SW480 (cell line): ENCODE measurements at places on chromosomes 5 and 9.

DNA sequence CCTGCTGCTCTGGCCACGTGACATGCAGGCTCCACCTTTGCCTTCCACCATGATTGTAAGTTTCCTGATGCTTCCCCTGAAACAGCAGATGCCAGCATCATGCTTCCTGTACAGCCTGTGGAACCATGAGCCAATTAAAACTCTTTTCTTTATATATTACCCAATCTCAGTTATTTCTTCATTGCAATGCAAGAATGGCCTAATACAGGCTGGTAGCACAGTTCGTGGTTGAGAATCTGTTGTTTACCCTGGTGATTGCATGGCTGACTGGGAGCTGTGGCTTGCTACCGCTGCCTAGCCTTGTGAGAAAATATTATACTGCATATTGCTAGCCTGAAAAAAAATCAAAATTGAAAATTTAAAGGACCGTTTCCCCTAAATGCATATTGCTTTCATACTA lies 44.8 kb upstream of the PTPN3 start:
- no peak for DNase-seq

GRCh38 chr9:12462861-12463260 lies 230.3 kb upstream of the TYRP1 start:
- DNase-seq, result no peak

DNA sequence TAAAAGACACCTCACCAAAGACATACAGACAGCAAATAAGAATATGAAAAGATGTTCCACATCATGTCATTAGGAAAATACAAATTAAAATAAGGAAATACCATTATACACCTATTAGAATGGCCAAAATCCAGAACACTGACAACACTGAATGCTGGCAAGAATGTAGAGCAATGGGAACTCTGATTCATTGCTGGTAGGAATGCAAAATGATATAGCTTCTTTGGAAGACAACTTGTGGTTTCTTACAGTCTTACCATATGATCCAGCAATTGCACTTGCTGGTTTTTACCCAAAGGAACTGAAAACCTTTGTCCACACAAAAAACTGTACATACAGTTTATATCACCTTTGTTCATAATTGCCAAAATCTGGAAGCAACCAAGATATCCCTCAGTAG lies 6.5 kb downstream of the TMEM161B start:
- DNase-seq, result no peak

DNA sequence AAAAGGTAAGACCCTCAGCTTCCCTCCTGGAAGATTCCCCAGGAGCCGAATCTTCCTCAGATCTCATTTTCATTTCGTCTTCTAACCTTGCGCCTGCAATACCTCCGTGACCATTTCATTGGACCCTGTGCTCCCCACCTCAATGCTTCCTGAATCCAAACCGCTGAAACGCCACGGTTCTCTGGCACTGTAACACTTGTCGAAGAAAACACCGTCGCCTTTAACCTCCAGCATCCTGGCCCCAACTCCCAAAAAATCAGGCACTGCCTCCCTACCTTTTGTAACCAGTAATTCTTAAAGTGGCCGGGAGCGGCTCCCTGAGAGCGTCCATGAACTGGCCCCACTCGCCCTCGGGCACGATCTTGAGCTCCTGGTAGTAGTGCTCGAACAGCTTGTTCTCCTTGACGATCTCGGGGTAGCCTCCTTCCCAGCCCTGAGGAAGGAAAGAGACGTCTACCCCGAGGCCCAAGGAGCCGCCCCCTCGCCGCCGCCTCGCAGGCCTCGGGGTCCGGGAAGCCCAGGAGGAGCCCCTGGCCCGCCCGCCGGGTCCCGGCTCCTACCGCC lies 438 bp downstream of the NSUN2 start:
- peak; percentile 66 for DNase-seq

DNA sequence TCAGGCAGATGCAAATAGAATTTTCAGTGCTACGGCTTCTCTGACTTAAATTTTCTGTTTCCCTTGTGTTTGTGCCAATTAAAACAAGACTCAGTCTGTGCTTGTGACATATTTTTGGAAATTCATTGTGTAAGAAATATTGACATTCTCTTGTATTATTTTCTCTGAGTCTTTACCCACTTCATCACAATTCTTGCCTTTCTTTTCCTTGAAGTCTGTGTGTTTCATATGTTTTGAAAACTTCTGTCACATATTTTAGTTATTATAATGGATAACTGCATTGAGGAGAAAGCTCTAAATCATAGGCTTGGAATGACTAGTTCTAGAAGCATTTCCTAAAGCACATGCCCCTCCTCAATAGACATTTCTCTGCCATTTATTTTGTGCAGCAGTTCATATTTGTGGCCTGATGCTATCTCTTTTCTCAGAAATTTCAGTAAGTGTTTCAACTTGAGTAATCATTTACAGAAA lies 206.6 kb downstream of the PALM2AKAP2 start:
- DNase-seq, result no peak

GRCh38 chr5:132410451-132411303 lies 41.2 kb downstream of the SLC22A5 start:
- DNase-seq, result peak; percentile 89
